ENCODE measurements at places on chromosomes 11 and 22. TPM values are rescaled to one million over a fixed set of nuclear protein-coding genes. Genes with fewer than 3 reads are reported as not detected.

- DNase-seq: no peak
Observed at GRCh38 chr11:70739091-70739490, 340.8 kb downstream of the CTTN start.

WEE1 gene
- 8.9 TPM for total RNA-seq

GRCh38 chr11:128898580-128899344, 7.6 kb downstream of the KCNJ5 start:
- no peak for DNase-seq

- no peak for DNase-seq
Observed at GRCh38 chr11:120637131-120637530, 125.6 kb downstream of the GRIK4 start.

OR8A1 gene
- not detected for total RNA-seq

SLC35E4 gene
- total RNA-seq: 0.19 TPM

- no peak for DNase-seq
Observed at GRCh38 chr11:2968341-2968900, 23.7 kb downstream of the NAP1L4 start.

GRCh38 chr11:45399166-45399565, 113.0 kb upstream of the SYT13 start:
- no peak for DNase-seq

- no peak for DNase-seq
Observed at GRCh38 chr11:19460718-19461405, 220.1 kb upstream of the E2F8 start.

DNA sequence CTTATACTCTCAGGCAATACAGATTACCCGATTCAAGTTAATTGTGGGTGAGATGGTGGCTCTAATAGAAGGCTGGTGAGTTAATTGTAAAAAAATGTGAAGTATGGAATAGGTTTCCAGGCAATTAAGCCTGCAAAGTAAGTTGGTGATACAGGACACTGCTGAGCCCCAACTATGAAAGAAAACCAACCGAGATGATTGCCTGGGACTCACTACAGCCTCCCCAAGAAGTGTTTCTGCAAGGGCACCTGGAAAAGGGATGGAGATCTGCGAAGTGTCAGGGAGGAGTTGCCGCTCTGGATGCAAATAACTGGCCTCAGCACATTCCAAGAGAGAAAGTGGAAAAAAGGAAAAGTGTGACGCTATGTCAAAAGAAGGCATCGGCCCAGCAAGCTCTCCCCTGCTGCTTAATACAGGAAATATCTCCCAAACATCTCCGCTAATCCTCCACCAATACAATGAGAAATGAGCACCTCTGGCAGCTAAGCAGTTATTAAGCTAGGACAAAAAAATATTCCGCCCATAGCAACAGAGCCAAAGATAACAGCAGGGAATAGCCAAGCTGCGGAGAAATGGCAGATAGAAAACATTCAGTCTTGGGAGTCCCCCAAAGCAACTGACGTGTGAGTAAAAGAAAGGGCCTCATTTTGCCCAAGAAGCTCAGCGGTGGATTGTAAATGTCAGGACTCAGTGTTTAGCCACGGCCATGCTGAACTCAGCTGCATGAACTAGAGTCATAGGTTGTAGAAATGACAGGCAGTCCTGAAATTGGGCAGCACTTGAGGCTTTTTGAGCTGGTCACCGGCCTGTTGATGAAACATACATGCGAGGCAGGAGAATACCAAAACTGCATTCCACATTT, 133.7 kb downstream of the SNX19 start:
- DNase-seq: peak; percentile 26

APOL5 gene
- not detected for total RNA-seq

DNA sequence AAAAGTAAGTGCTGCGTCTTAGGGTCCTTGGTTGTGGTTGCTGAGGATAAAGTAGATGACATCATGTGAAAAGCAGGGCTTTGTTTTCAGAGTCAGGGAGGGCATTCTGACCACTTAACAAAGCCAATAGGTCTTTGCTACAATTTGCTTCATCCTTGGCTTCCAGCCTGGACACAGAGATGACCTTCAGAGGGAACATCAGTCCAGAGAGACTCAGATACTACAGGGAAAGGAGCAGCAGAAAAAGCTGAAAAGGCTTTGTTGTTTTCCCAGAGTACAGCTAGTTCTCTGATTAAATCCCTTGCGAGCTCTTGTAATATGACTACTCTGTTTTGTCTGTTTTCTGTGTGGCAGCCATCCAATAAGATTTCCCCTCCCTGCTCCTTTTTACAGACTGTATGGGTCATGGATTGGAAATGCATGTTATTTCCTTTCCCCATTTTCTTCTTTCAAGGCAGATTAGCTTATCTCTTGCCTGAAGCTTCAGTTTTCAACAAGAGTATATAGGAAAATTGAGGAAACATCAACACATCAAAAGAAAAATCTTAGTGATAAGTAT, 31.9 kb downstream of the ATG13 start:
- no peak for DNase-seq

- DNase-seq: no peak
Observed at GRCh38 chr11:78244546-78245255, 56.0 kb downstream of the USP35 start.

DMC1 gene
- 6.8 TPM for total RNA-seq

GRCh38 chr11:115226556-115226955, 277.7 kb downstream of the CADM1 start:
- DNase-seq: no peak

DNA sequence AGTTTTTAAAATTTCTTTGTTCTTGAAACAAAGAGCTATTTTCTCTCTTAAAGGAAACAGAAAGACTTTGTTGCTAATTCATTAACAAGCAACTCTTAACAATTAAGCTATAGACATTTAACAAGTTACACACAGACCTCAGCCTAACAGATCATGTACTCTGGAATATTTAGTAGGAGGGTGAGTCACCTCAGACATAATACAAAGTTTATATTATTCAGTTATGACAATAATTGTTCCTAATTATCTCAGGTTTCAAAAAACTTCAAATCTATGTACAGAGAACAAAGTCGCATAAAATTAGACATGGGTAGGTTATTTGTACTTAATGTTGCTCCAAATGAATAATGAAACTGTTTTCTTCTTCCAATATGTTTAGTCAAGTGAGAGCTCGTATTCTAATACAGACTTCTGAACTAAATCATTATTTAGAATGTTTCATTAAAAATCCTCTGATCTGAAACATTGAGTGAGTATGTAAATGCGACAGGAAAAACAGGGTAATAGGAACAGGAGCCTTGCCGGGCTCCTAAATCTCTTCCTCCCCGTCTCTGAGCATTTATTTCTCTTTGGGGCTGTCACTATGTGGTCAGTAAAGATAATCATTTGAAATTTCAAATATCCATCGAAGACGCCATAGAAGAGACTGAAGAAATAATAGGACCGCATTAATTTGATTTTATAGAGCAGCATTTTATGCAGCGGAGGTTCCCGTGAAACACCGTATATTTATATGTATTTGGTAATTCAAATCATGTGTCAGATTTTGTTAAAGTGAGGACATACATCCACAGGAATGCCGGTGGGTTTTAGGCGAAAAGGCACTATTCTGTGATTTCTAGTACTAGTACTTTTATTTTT, 8.7 kb upstream of the BARX2 start:
- DNase-seq: no peak

PAX6 gene
- not detected for total RNA-seq

DNA sequence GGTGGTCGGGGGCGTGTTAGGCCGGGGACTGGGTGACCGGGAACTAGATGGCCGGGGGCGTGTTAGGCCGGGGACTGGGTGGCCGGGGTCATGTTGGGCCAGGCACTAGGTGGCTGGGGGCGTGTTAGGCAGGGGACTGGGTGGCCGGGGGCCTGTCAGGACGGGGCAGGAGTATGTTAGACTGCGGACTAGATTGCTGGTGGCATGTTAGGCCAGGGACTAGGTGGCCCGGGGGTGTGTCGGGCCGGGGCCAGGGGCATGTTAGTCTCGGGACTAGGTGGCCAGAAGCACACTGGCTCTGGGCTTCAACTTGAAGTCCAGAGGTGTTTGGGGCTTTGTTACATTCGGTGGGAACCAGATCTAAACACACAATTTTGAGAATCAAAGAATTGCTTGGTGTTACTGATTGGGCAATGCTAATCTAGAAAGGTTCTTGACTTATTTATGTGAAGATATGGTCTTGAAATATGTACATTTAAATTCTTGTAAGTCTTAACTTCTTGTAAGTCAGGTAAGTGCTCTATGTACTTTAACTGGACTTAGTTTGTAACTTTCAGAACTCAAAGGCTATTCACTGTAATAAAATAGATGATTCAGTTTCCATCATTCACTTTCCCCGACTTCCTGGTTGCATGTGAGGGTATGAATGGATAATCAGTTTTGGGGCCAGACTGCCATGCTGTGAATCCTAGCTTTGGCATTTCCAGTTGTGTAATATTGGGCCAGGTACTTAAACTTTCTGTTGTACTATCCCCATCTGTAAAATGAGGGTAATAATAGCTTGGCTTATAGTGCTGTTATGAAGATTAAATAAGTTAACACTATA, 1.1 kb downstream of the EXT2 start:
- no peak for DNase-seq

DNA sequence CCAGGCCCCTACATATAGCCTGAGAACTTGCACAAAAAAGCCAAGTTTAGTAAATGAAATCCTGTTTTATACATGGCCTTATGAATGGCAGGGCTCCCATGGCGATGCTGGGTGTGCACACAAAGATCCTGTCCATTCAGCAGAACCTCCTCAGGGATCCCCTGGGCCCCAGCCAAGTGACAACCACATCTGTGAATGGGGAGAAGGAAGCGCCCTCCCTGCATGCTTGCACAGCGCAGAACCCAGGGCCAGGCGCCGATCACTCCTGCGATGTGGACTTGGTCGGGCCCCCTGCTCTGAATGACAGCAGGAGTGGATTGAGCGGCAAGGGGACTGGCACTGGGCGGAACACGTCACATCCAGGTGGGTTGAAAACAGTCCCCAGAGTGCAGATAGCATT, 4.5 kb upstream of the CDC42EP2 start:
- DNase-seq: no peak

DNA sequence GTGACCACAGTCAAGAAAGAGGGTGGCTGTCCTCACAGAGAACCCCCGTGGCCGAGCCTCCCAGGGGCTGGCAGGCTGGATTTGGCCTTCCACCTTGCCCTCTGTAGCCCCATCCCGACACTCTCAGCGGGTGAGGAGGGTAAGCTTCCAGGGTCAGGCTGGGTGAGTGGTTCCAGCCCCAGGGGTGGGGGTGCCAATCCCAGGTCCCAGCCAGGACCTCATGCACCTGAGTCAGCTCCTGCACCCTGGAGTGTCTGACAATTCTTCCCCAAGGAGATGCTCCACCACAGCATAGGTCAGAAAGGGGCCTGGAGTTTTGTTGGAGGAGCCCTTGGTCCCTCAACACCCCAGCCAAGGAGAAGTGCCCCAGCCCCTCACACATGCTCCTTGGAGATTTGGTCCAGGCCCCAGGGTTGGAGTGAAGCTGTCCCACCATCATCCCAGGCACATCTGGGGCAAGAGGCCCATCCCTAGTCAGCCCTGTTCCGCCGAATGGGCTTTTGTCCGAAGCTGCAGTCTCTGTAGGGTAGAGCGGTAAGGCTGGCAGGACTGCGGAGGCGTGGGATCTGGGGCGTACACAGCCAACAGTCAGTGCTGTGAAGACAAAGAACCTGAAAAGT, 8.4 kb downstream of the LINC01488 start:
- no peak for DNase-seq

CLDN25 gene
- total RNA-seq: not detected

DNA sequence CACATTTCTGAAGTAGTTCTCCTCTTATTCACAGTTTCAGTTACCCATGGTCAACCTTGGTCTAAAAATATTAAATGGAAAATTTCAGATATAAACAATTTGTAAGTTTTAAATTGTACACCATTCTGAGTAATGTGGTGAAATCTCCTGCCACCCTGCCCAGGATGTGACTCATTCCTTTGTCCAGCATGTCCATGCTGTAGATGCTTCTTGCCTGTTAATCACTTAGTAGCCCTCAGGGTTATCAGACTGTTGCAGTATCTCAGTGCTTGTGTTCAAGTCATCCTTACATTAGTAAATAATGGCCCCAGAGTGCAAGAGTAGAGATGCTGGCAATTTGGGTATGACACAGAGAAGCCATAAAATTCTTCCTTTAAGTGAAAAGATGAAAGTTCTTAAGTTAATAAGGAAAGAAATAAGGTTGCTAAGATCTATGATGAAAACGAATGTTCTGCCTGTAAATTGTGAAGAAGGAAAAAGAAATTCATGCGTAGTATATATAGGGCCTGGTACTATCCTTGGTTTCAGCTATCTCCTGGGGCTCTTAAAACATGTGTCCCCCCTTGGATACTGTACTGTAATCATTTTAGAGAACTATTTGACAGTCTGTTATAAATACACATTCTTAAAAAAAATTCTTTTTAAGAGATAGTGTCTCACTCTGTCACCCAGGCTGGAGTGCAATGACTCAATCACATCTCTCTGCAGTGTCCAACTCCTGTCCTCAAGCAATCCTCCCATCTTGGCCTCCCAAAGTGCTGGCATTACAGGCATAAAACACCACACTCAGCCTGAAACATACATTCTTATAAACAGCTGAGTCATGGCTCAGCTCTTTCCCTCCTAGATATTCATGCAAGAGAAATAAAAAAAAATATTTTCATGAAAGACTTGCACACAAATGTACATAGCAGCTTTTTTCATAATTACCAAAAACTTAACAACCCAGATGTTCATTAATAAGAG, 31.3 kb downstream of the MTNR1B start:
- DNase-seq: no peak

CNGA4 gene
- total RNA-seq: not detected

MFNG gene
- 7.9 TPM for total RNA-seq

- DNase-seq: no peak
Observed at GRCh38 chr22:50688448-50688847, 15.8 kb downstream of the SHANK3 start.

DNA sequence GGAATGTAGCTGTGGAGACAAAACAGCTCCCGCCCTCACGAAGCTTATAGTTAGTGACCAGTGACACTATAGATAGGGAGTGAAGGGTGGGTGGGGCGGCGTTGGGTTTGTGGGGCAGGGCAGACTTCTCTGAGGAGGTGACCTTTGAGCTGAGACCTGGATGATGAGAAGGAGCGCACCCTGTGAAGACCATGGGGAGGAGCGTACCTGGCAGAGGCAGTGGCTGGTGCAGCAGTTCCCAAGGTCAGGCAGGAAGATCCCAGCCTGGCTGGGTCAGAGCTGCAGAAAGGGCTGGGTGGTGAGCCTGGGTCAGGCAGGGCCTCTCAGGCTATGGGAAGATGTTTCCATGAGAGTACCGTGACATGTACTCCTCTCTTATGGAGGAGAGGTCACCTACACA, 135.0 kb upstream of the RCN1 start:
- no peak for DNase-seq

GRCh38 chr11:76639621-76640020, 30.9 kb downstream of the LRRC32 start:
- peak; percentile 12 for DNase-seq
